Lower lobe of right lung (tissue), 2 donors: ENCODE measurements at places on chromosomes 5 and 9. TPM values are rescaled to one million over a fixed set of nuclear protein-coding genes. Genes with fewer than 3 reads are reported as not detected.

The FBLL1 gene
- not detected for total RNA-seq

The NMUR2 gene
- not detected for total RNA-seq

The DCAF12 gene
- 38.5 TPM for total RNA-seq

The CLIC3 gene
- 49.3 TPM for total RNA-seq

The SH3TC2 gene
- total RNA-seq = 0.92 TPM

The MYOZ3 gene
- total RNA-seq = 0.92 TPM

The SLC6A19 gene
- total RNA-seq = not detected

The PROB1 gene
- total RNA-seq = 0.86 TPM

The DAB2IP gene
- total RNA-seq = 54.1 TPM

The NIPAL4 gene
- not detected for total RNA-seq

The OSMR gene
- 61.6 TPM for total RNA-seq

The PCDHA13 gene
- 0.97 TPM for total RNA-seq

The PCDHB6 gene
- total RNA-seq = 0.41 TPM

The FYB1 gene
- total RNA-seq = 51.0 TPM

The ZNF622 gene
- 28.1 TPM for total RNA-seq

The NEURL1B gene
- total RNA-seq = 24.8 TPM

The PCDHA12 gene
- 6.6 TPM for total RNA-seq

The TAF1L gene
- total RNA-seq = not detected

The CARTPT gene
- not detected for total RNA-seq

The SREK1 gene
- total RNA-seq = 60.7 TPM

The ALDH7A1 gene
- 23.7 TPM for total RNA-seq

The ADAMTS13 gene
- total RNA-seq = 1.9 TPM

The SLC27A6 gene
- total RNA-seq = 0.15 TPM

The ZBED3 gene
- total RNA-seq = 13.4 TPM

The CDH6 gene
- total RNA-seq = 7.2 TPM

The WWC1 gene
- 61.9 TPM for total RNA-seq

The DAB2 gene
- 164 TPM for total RNA-seq

The HTR4 gene
- total RNA-seq = not detected

The TRIM36 gene
- 5.5 TPM for total RNA-seq

The GPR151 gene
- not detected for total RNA-seq

The IL3 gene
- total RNA-seq = not detected

The GAS1 gene
- 17.3 TPM for total RNA-seq

The WDR31 gene
- 4.5 TPM for total RNA-seq

The HMGCS1 gene
- total RNA-seq = 119 TPM

The CCL19 gene
- total RNA-seq = 2.4 TPM

The PCDHA1 gene
- total RNA-seq = not detected

The SLCO6A1 gene
- not detected for total RNA-seq

The MELK gene
- 1.7 TPM for total RNA-seq

The RAB24 gene
- 41.6 TPM for total RNA-seq

The SLC34A3 gene
- total RNA-seq = not detected

The OLFML2A gene
- 22.3 TPM for total RNA-seq

The PFDN1 gene
- 47.1 TPM for total RNA-seq

The TEK gene
- total RNA-seq = 56.3 TPM

The SIT1 gene
- total RNA-seq = 1.5 TPM

The NEUROG1 gene
- total RNA-seq = not detected

The OMD gene
- total RNA-seq = 4.1 TPM

The PCDHGC3 gene
- 82.4 TPM for total RNA-seq

The HDHD3 gene
- total RNA-seq = 9.3 TPM

The MEF2C gene
- total RNA-seq = 42.0 TPM

The ARHGEF39 gene
- 1.2 TPM for total RNA-seq

The CEP72 gene
- 10.6 TPM for total RNA-seq

The RNF183 gene
- total RNA-seq = not detected

The CCNI2 gene
- 1.1 TPM for total RNA-seq

The PKD2L2 gene
- not detected for total RNA-seq
